CD4-positive, alpha-beta T cell (primary cell): ENCODE measurements at places on chromosomes 2 and 18. TPM values are rescaled to one million over a fixed set of nuclear protein-coding genes. Genes with fewer than 3 reads are reported as not detected.

Gene ZNF804A
- total RNA-seq: not detected

Gene ZRANB3
- 4.2 TPM for total RNA-seq

Gene C2orf66
- total RNA-seq: not detected

Gene ADGRF3
- total RNA-seq: 1.3 TPM

Gene SCYGR4
- total RNA-seq: not detected

Gene SERPINB12
- not detected for total RNA-seq

Gene INHBB
- total RNA-seq: not detected

Gene CD8B2
- total RNA-seq: not detected

Gene FAP
- not detected for total RNA-seq

Gene SLC9A4
- total RNA-seq: not detected

Gene GALR1
- not detected for total RNA-seq

Gene RGPD8
- total RNA-seq: 65.9 TPM

Gene OSR1
- not detected for total RNA-seq

Gene MOCOS
- total RNA-seq: not detected

Gene GALNT5
- not detected for total RNA-seq

Gene IL1RL1
- not detected for total RNA-seq

GRCh38 chr2:67055387-67056304 lies 341.5 kb upstream of the ETAA1 start:
- no peak overlapping the region for H3K27ac ChIP-seq
- no peaks in the 10 kb centered on the region for H3K4me1 ChIP-seq
- no peaks in the 10 kb centered on the region for H3K36me3 ChIP-seq

GRCh38 chr2:159131914-159132281 lies 154.6 kb downstream of the WDSUB1 start:
- no peak overlapping the region for H3K27ac ChIP-seq
- no peaks in the 10 kb centered on the region for H3K36me3 ChIP-seq
- no peak overlapping the region for H3K4me3 ChIP-seq
- no peaks in the 10 kb centered on the region for H3K27me3 ChIP-seq
- H3K4me1 ChIP-seq: peaks cover 2% of the 10 kb centered on the region

GRCh38 chr2:23249348-23249747 lies 135.6 kb upstream of the KLHL29 start:
- H3K4me1 ChIP-seq: no peaks in the 10 kb centered on the region
- H3K27me3 ChIP-seq: peaks cover 6% of the 10 kb centered on the region
- DNase-seq: no peak
- H3K36me3 ChIP-seq: no peaks in the 10 kb centered on the region

DNA sequence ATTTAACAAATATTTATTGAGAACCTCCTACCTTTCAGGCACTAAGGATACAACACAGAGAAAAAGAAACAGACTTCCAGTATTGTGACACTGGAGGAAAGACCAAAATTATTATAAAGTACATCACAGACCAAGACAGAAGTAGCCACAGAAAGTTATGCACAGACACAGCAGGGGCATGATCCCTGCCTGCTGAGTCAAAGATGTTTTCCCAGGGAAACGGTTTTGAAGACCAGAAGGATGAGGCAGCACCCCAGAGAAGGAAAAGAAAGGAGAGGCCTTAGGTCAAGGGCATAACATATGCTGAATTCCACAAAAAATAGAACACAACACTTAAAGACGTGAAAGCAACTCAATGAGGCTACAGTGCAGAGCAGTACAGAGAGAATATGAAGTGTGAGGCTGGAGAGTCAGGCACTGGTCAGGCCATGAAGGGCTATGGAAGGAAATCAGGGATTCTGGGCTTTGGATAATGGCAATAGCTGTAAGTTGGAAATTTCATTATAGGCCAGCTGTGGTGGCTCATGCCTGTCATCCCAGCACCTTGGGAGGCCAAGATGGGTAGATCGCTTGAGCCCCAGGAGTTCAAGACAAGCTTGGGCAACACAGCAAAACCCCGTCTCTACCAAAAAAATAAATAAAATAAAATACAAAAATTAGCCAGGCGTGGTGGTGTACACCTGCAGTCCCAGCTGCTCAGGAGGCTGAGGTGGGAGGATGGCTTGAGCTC lies 8.2 kb downstream of the ADAM17 start:
- no peaks in the 10 kb centered on the region for H3K27me3 ChIP-seq
- H3K36me3 ChIP-seq: no peaks in the 10 kb centered on the region
- H3K4me3 ChIP-seq: no peak overlapping the region
- no peak for DNase-seq

- no peaks in the 10 kb centered on the region for H3K4me1 ChIP-seq
- DNase-seq: no peak
- H3K36me3 ChIP-seq: no peaks in the 10 kb centered on the region
- H3K4me3 ChIP-seq: no peak overlapping the region
- no peak overlapping the region for H3K27ac ChIP-seq
These were observed 931.7 kb upstream of the CELF4 start for GRCh38 chr18:38497266-38497665.

GRCh38 chr2:219658196-219658846 lies 30.9 kb downstream of the SLC4A3 start:
- H3K27ac ChIP-seq: no peak overlapping the region
- no peak overlapping the region for H3K4me3 ChIP-seq
- no peaks in the 10 kb centered on the region for H3K36me3 ChIP-seq
- peaks cover 23% of the 10 kb centered on the region for H3K27me3 ChIP-seq
- DNase-seq: no peak

GRCh38 chr2:22153931-22154613 lies 1030.3 kb downstream of the TDRD15 start:
- H3K27me3 ChIP-seq: no peaks in the 10 kb centered on the region
- H3K36me3 ChIP-seq: no peaks in the 10 kb centered on the region
- DNase-seq: no peak
- H3K4me1 ChIP-seq: no peaks in the 10 kb centered on the region

GRCh38 chr2:128371648-128372345 lies 53.1 kb upstream of the HS6ST1 start:
- H3K4me1 ChIP-seq: peaks cover 16% of the 10 kb centered on the region
- no peak for DNase-seq
- no peak overlapping the region for H3K27ac ChIP-seq
- no peaks in the 10 kb centered on the region for H3K27me3 ChIP-seq

GRCh38 chr2:175205523-175205922 lies 24.0 kb upstream of the ATP5MC3 start:
- H3K4me1 ChIP-seq: no peaks in the 10 kb centered on the region
- no peak for DNase-seq
- no peaks in the 10 kb centered on the region for H3K36me3 ChIP-seq
- no peak overlapping the region for H3K4me3 ChIP-seq
- peaks cover 3% of the 10 kb centered on the region for H3K27me3 ChIP-seq

DNA sequence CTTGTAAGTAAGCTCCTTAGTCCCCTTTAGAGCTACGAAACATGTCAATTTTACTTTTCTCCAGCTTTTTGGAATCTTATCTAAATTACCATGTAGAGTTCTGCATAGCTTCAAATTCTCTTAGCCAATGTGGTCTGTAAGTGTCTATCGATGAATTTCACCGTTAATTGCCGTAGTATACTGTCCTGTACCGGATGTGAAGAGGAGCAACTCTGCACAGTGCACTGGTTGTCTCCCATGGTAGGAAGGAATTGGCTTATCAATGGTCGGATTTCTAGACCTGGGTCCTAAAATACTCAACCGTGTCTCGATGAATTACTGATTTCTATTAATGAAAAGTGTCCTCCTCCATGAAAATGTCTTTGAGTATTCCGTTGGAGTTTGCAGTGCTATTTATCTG lies 1.9 kb downstream of the NOP58 start:
- H3K36me3 ChIP-seq: no peaks in the 10 kb centered on the region
- no peaks in the 10 kb centered on the region for H3K27me3 ChIP-seq
- peaks cover 46% of the 10 kb centered on the region for H3K4me1 ChIP-seq
- H3K4me3 ChIP-seq: peak overlapping the region; percentile 97
- DNase-seq: no peak

DNA sequence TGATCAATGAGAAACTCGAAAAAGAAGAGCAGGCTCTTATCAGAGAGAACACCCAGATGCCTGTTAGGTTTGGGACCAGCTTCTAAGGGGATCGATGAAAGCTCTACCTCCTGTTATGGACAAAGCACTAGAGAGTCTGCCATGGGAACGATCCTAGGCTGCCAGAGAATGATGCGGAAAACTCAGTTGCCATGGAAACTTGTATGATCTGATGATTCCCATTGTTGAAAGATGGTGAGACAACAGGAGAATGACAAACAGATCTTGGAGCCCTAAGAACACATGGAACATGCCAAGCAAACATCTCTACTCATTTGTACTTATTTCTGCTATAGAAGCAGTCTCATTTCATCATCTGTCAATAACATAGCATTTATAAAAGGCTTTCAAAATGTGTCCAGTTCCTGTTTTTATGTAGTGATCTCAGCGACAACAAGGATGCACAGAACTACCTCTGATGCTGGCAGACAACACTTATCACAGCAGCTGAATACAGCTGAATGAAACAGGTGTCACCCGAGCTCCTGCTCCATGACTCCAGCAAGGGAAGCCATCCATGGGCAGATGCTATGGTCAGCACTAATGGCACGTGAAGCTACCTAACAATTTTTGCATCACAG lies 59.6 kb downstream of the NCKAP5 start:
- no peak for DNase-seq
- H3K4me1 ChIP-seq: no peaks in the 10 kb centered on the region
- H3K27me3 ChIP-seq: no peaks in the 10 kb centered on the region
- no peak overlapping the region for H3K27ac ChIP-seq
- H3K36me3 ChIP-seq: no peaks in the 10 kb centered on the region

- H3K4me1 ChIP-seq: no peaks in the 10 kb centered on the region
- H3K27me3 ChIP-seq: no peaks in the 10 kb centered on the region
These were observed 115.4 kb upstream of the HS6ST1 start for GRCh38 chr2:128433911-128434550.

DNA sequence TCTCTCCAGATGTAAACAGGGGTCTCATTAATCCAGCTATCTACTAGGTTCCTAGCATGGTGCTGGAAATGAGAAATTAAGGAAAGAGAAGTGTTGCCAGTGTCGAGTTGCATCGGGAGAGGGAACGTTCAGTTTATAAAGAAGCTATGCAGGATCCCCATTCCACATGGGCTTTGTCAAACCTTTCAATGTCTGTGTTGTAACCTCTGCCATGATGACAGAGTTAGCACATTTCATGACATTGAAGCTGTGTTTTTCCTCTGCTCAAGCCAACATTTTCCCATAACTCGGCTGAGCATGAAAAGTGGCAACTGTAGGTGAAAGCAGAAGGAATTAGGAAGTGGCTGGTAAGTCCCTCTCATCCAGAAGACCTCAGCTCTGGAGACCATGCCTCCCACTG lies 133.4 kb downstream of the WDSUB1 start:
- H3K4me3 ChIP-seq: no peak overlapping the region
- H3K36me3 ChIP-seq: no peaks in the 10 kb centered on the region
- no peak for DNase-seq
- no peaks in the 10 kb centered on the region for H3K27me3 ChIP-seq

GRCh38 chr2:237600205-237600846 lies 9.8 kb upstream of the RAB17 start:
- H3K27ac ChIP-seq: no peak overlapping the region
- H3K4me3 ChIP-seq: no peak overlapping the region
- H3K36me3 ChIP-seq: no peaks in the 10 kb centered on the region
- H3K4me1 ChIP-seq: peaks cover 27% of the 10 kb centered on the region
- DNase-seq: no peak

DNA sequence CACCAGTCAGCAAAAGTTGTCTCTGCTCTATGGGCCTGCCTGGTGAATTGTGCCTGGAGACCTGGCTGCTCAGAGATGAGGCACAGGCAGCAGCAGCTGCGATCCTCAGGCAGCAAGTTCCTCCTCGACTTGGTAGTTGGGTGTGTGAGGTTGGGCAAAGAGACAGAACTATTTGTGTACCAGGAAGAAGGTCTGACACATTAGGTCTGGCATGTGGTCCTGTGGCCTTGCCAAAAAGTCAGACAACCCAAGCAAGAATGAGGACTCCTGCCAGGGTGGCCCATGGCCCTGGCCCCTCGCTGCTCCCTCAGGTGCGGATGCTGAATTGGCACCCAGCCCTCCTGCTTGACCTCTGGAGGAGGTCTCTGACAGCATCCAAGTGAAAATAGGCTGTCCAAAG lies 192.7 kb downstream of the DYSF start:
- H3K4me1 ChIP-seq: no peaks in the 10 kb centered on the region
- H3K36me3 ChIP-seq: no peaks in the 10 kb centered on the region
- no peak for DNase-seq
- H3K4me3 ChIP-seq: no peak overlapping the region

GRCh38 chr2:11685906-11686470 lies 16.0 kb upstream of the NTSR2 start:
- H3K27ac ChIP-seq: no peak overlapping the region
- H3K27me3 ChIP-seq: no peaks in the 10 kb centered on the region
- no peak for DNase-seq
- no peak overlapping the region for H3K4me3 ChIP-seq
- peaks cover 10% of the 10 kb centered on the region for H3K4me1 ChIP-seq

- no peak for DNase-seq
- H3K4me3 ChIP-seq: no peak overlapping the region
- no peaks in the 10 kb centered on the region for H3K36me3 ChIP-seq
These were observed 373.4 kb downstream of the NCKAP5 start for GRCh38 chr2:133194777-133195335.

DNA sequence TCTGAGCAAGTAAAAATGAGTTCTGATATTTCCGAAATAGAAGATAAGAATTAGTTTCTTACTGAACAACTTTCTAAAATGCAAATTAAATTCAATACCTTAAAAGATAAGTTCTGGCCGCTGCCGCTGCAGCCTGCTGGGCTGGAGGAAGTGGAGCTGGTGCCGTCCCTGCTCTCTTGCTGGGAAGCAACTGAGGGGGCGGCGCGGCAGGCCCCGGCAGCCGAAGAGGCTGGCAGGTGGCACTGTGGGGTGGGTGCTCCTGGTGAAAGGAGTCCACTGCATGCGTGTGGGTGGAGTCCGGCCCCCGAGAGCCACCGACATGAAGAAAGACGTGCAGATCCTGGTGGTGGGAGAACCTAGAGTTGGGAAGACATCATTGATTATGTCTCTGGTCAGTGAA lies 89.5 kb upstream of the ZNF519 start:
- H3K4me1 ChIP-seq: no peaks in the 10 kb centered on the region
- H3K4me3 ChIP-seq: no peak overlapping the region
- DNase-seq: no peak
- peaks cover 2% of the 10 kb centered on the region for H3K27me3 ChIP-seq

- H3K27ac ChIP-seq: no peak overlapping the region
- H3K4me3 ChIP-seq: no peak overlapping the region
- H3K27me3 ChIP-seq: no peaks in the 10 kb centered on the region
- DNase-seq: no peak
These were observed 35.5 kb downstream of the IL1R2 start for GRCh38 chr2:102027036-102027980.

DNA sequence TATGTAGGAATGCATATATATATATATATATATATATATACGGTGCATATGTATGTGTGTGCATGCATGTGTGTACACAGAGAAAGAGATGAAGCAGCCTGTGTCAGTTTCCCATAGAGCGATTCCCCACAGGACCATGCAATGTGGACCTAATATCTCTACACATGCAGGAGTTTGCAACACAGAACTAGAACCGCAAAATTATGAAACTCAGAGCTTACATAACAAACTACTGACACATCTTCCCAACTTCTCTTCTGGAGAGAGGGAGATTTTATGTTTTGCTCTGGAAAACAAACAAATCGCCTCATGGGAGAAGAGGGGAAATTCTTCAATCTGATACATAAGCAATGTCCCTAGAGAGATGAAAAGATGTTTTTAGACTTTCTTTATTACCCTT lies 377.2 kb downstream of the LRATD1 start:
- no peak overlapping the region for H3K27ac ChIP-seq
- DNase-seq: no peak
- H3K4me1 ChIP-seq: no peaks in the 10 kb centered on the region
- no peak overlapping the region for H3K4me3 ChIP-seq
- no peaks in the 10 kb centered on the region for H3K27me3 ChIP-seq

GRCh38 chr2:1793868-1794445 lies 49.6 kb upstream of the PXDN start:
- no peak for DNase-seq
- H3K27ac ChIP-seq: no peak overlapping the region
- no peaks in the 10 kb centered on the region for H3K36me3 ChIP-seq
- H3K4me1 ChIP-seq: no peaks in the 10 kb centered on the region
